ENCODE measurements at places on chromosomes 1 and 21.

DNA sequence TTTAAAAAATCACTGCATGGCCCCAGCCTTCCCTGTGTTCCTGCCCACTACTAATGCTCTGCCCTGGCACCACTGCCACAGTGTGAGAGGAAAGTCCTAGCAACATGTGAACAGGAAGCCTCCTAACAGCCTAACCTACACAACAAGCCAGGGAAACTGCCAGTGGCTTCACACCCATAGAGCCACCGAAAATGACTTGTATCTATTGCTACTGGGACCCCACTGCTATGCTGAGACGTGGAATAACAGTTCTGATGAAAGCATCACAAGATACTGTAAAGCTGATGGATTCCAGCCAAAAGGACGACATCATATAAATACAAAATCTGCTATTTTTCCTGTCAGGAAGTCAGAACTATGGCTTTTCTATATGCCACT lies 74.9 kb downstream of the JAK1 start:
- H3K27ac ChIP-seq: peak overlapping the region; percentile 84
- H3K36me3 ChIP-seq: no peaks in the 10 kb centered on the region
- DNase-seq: no peak
- no peaks in the 10 kb centered on the region for H3K27me3 ChIP-seq
- peak overlapping the region; percentile 27 for H3K4me3 ChIP-seq

DNA sequence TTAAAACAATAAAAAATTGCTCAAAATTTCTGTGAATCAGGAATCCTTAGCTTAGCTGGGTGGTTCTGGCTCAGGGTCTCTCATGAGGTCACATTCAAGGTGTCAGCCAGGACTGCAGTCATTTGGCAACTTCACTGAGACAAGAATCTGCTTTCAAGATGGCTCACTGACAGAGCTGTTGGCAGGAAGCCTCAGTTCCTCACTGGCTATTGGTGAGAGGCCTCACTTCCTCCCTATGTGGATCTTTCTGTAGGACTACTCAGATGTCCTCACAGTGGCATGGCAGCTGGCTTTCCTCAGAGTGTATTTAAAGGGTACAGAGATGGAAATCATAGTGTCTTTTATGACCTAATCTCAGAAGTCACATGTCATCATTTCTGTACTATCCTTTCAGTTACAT lies 785.7 kb downstream of the ADGRL2 start:
- no peaks in the 10 kb centered on the region for H3K4me1 ChIP-seq
- H3K36me3 ChIP-seq: no peaks in the 10 kb centered on the region
- H3K27me3 ChIP-seq: no peaks in the 10 kb centered on the region
- DNase-seq: no peak
- no peak overlapping the region for H3K4me3 ChIP-seq

DNA sequence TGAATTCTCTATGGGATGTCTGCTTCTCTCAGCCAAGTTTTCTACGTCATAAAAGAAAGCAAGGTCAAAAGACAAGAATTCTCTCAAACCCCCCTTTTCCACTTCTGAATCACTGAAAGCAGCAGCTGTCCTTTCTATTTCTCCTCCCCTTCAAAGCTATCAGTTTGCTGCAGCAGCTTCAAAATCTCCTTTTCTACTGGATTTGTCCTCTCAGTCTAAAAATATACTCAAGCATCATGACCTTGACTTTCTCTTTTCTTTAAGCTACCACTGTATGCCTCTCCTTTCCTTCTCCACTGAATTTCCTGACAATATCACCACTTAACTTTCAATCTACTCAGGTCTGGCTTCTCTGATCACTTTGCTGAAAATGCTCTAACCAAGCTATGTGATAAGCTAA lies 1.9 kb downstream of the WDR64 start:
- H3K27ac ChIP-seq: no peak overlapping the region
- H3K36me3 ChIP-seq: peaks cover 2% of the 10 kb centered on the region
- H3K4me1 ChIP-seq: no peaks in the 10 kb centered on the region
- H3K4me3 ChIP-seq: no peak overlapping the region
- peaks cover 8% of the 10 kb centered on the region for H3K27me3 ChIP-seq

DNA sequence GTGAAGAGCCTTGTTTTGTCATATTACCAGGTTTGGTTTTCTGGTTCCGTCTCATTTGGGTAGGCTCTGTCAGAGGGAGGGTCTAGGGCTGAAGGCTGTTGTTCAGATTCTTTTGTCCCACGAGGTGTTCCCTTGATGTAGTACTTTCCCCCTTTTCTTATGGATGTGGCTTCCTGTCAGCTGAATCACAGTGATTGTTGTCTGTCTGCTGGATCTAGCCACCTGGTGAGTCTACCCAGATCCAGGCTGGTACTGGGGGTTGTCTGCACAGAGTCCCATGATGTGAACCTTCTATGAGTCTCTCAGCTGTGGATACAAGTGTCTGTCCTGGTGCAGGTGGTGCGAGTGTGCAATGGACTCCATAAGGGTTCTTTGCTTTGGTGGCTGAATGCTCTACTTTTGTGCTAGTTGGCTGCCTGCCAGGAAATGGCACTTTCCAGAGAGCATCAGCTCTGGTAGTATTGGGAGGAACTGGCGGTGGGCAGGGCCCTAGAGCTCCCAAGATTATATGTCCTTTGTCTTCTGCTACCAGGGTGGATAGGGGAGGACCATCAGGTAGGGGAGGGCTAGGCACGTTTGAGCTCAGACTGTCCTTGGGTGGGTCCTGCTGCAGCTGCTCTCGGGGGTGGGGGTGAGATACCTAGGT lies 246.0 kb downstream of the RYR2 start:
- no peak overlapping the region for H3K4me3 ChIP-seq
- no peak for DNase-seq
- no peaks in the 10 kb centered on the region for H3K36me3 ChIP-seq
- H3K27me3 ChIP-seq: peaks cover 3% of the 10 kb centered on the region
- no peaks in the 10 kb centered on the region for H3K4me1 ChIP-seq

DNA sequence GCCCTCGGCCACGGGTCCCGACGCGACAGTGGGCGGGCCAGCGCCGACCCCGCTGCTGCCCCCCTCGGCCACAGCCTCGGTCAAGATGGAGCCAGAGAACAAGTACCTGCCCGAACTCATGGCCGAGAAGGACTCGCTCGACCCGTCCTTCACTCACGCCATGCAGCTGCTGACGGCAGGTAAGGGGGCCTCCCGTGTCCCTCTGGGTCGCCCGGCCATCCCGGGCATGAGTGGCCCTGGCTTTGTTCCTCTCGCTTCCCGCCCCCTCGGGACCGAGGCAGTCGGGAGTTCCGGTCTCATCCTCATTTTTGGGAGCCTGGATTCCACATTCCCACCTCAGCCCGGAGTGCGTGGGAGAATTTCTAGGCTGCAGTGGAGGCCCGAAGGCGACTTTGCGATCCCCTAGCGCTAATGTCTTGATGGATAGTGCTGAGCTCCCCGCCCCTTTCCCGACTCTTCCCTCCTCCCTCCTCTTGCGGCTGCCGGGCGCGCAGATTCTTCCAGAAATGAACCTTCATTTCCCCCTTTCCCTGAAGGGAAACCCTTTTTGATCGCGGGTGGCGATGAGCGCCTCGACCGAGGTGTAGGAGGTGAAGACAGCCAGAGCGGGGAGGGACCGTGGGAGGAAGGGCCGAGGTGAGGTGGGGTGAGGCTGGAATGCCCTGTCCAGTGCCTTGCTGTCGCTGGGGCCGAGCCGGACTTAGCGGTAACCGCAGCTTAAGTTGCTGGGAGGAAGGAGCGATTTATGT lies 705 bp downstream of the KHDRBS1 start:
- peaks cover 2% of the 10 kb centered on the region for H3K36me3 ChIP-seq
- DNase-seq: no peak
- peak overlapping the region; percentile 89 for H3K27ac ChIP-seq
- no peaks in the 10 kb centered on the region for H3K27me3 ChIP-seq
- H3K4me1 ChIP-seq: peaks cover 29% of the 10 kb centered on the region
- H3K4me3 ChIP-seq: peak overlapping the region; percentile 96

DNA sequence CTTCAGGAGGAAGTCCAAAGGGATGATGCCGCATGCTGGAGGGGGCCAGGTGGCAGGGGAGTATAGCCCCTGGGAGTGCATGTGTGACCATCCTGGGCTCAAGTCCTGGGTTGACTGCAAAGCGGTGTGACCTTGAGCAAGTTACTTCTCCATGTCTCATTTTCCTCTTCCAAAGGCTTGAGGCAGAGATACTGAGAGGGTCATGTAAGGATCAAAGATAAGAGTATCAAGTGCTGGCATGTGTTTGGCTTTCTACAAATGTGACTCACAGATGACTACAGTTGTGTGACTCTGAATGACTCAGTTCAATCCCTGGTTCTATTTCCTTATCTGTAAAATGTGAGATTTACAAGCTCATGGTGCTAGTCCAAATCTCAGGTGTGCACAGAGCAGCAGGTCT lies 26.1 kb downstream of the PROK1 start:
- no peak overlapping the region for H3K4me3 ChIP-seq
- DNase-seq: no peak
- H3K4me1 ChIP-seq: no peaks in the 10 kb centered on the region
- H3K27me3 ChIP-seq: peaks cover 15% of the 10 kb centered on the region
- H3K36me3 ChIP-seq: no peaks in the 10 kb centered on the region

- no peaks in the 10 kb centered on the region for H3K36me3 ChIP-seq
- no peak overlapping the region for H3K4me3 ChIP-seq
- no peak for DNase-seq
Measured at GRCh38 chr21:31614705-31615104, 44.8 kb upstream of the SOD1 start.

DNA sequence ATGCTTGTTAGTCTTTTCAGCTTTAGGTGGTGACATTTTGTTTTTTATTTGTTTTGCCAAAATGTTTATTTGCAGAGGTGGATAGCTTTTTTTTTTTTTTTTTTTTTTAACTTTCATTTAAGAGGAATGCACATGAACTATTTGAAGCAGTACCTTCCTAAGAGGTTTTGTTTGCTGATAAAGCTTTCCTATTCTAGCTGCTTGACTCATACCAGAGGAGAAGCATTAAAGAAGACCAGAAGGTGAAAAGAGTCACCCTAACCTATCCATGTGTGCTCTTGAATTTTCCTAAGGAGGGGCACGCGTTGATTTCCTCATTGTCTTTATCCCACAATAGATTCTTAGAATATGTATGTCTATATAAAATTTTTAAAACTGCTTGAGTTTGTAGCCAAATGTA lies 57.7 kb downstream of the PRDM2 start:
- H3K4me3 ChIP-seq: no peak overlapping the region
- no peaks in the 10 kb centered on the region for H3K27me3 ChIP-seq
- peaks cover 20% of the 10 kb centered on the region for H3K36me3 ChIP-seq
- H3K4me1 ChIP-seq: peaks cover 51% of the 10 kb centered on the region

- no peak for DNase-seq
- no peaks in the 10 kb centered on the region for H3K27me3 ChIP-seq
- H3K27ac ChIP-seq: no peak overlapping the region
- H3K4me3 ChIP-seq: no peak overlapping the region
Measured at GRCh38 chr1:75203415-75204277, 69.5 kb downstream of the LHX8 start.

DNA sequence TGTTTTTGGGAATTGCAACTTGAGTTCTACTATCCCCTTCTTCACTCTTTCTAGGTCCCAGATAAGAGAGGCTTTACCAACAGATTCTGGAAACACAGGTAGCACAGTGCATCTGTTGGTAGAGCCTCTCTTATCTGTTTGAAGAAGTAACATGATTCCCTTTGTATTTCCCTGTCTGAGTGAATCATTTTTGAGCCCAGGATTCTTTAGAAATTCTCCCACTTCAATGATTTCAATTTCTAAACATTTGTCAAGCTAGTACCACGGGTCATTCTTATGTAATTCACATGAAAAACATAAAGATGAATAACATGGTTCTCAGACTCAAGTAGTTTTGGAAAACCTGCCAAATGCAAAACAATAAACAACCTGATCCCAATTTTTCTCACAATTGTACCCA lies 72.0 kb upstream of the DUSP10 start:
- peaks cover 26% of the 10 kb centered on the region for H3K4me1 ChIP-seq
- H3K4me3 ChIP-seq: no peak overlapping the region
- no peaks in the 10 kb centered on the region for H3K27me3 ChIP-seq

DNA sequence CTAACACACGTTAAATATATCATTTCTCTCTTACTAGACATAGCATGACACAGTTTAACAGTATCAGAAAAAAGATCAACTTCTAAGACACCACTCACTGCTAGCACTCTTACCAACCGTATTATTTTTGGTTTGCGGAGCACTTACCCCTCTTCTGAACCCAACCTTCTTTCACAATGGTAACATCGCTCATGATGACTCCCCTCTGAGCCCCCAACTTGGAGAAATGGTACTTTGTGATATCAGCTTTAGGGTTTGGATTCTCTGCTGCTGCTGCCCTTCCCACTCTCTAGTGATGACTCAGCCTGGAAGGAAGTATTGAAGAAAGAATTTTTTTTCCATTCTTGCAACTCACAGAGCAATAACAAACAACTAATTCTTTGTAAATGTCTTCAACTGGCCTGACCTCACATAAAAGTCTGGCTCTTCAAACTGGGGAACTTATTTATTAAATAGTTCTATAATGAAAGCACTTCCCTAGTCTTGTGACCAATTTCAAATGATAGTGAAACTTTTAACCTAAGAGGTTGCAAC lies 7.0 kb downstream of the AKT3 start:
- no peak overlapping the region for H3K4me3 ChIP-seq
- H3K27me3 ChIP-seq: no peaks in the 10 kb centered on the region
- peak overlapping the region; percentile 79 for H3K27ac ChIP-seq
- no peak for DNase-seq
- H3K36me3 ChIP-seq: peaks cover 9% of the 10 kb centered on the region

DNA sequence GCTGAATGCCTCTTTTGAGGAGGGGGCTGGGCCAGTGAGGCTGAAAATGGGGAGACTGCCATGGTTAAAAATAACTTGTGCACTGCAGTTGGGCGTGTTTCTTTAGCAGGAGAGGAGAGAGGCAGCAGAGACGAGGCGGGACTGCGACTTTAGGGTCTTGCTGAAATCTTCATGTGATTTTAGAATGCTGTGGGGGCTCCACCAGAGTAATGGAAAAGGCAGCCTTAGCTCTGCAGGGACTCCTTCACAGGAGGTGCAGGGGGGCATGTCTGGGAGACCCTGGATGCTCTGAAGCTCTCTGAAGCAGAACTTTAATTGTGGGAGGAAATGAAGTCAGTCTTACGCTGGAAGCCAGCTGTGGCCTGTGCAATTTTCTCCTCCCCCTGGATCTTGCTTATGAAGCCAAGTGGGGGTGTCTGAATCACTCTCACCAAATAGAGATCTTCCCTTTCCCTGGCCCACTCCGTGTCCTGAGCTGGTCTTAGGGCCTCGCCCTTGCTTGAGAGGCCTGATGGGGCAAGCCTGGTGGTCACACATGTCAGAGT lies 60.8 kb downstream of the NDUFS5 start:
- H3K27ac ChIP-seq: no peak overlapping the region
- DNase-seq: no peak
- H3K4me1 ChIP-seq: peaks cover 10% of the 10 kb centered on the region
- no peaks in the 10 kb centered on the region for H3K36me3 ChIP-seq
- peaks cover 6% of the 10 kb centered on the region for H3K27me3 ChIP-seq
- no peak overlapping the region for H3K4me3 ChIP-seq

DNA sequence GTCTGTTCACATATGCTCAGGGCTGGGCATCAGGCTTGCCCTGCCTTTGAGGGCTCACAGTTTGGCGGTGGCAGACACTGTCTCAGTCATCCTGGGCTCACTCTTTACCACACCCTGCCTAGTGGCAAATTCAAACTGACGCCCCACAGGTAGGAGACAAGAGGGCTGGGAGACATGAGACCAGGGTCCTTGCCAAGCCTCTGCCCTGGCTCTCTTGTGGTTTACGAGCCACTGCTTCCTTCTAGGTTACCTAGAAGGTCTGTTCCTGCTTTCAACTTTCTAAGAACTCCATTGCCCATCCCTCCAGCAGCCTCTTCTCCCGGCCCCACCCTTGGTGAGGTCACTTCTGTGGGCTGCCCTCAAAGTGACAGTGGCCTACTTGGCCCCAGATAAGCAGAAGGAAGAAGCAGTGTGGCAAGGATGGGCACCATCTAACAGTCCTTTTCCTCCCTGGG lies 10.5 kb downstream of the KIF21B start:
- peaks cover 47% of the 10 kb centered on the region for H3K4me1 ChIP-seq
- H3K27ac ChIP-seq: no peak overlapping the region
- no peak for DNase-seq
- H3K4me3 ChIP-seq: no peak overlapping the region
- no peaks in the 10 kb centered on the region for H3K27me3 ChIP-seq

- H3K36me3 ChIP-seq: no peaks in the 10 kb centered on the region
- H3K4me1 ChIP-seq: peaks cover 5% of the 10 kb centered on the region
- no peak overlapping the region for H3K4me3 ChIP-seq
Measured at GRCh38 chr1:54815086-54815876, 14.2 kb upstream of the TTC22 start.

Data from memory B cell (primary cell).